Neural crest cell (in vitro differentiated cells): ENCODE measurements at places on chromosomes 1 and 21. TPM values are rescaled to one million over a fixed set of nuclear protein-coding genes. Genes with fewer than 3 reads are reported as not detected.

GRCh38 chr1:19033926-19034680 is 77.6 kb upstream of the IFFO2 start:
- H3K27me3 ChIP-seq, result peaks cover 2% of the 10 kb centered on the region
- no peaks in the 10 kb centered on the region for H3K4me1 ChIP-seq
- H3K36me3 ChIP-seq, result no peaks in the 10 kb centered on the region
- H3K4me3 ChIP-seq, result no peak overlapping the region
- no peak for DNase-seq
- no peak overlapping the region for H3K27ac ChIP-seq

DNA sequence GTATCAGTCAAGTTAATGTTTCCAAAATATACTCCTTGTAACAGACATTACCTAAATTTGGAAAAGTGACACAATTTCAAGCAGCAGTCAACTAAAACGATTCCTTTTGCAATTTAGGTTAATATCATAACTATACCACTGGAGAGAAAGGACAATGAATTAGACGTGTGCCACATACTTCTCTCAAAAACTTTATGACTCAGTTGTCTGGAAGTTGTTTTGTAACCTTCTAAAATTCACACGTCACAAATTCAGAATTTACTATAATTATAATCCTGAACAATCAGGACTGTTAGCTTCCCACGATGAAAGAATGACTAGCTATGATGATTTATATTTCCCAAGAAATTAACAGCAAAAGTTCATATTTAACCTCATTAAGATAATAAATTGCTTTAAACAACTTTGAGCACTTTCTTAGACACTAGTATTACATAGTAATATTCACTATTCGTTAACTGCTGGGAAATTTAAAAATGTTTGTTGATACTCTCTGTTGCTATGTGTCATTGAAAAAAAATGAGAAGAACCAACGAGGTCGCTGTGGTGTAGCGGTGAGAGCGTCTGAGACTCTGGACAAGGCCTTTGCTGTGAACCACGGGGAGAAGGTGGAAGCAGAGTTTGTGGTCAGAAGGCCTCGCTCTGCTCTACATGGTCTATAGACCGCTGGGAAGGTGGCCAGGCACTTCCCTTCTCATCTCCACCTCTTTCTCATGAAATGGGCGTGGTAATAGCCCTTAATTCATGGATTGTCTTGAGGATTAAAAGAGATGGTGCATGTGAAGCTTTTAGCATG is 27.9 kb upstream of the BATF3 start:
- no peak overlapping the region for H3K27ac ChIP-seq
- H3K4me1 ChIP-seq, result no peaks in the 10 kb centered on the region
- DNase-seq, result no peak
- H3K36me3 ChIP-seq, result peaks cover 30% of the 10 kb centered on the region

DNA sequence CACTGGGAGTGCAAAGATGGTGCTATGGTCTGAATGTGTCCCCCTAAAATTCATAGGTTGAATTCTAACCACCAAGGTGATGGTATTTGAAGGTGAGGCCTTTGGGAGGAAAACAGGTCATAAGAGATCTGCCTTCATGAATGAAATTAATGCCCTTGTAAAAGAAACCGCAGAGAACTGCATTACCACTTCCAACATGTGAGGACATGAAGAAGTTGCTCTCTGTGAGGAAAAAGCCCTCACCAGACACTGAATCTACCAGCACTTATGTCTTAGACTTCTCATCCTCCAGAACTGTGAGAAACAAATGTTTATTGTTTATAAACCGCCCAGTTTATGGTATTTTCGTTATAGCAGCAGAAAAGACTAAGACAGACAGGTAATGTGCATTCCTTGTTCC is 224.7 kb upstream of the C1orf87 start:
- no peaks in the 10 kb centered on the region for H3K27me3 ChIP-seq
- H3K27ac ChIP-seq, result no peak overlapping the region
- H3K4me1 ChIP-seq, result no peaks in the 10 kb centered on the region

DNA sequence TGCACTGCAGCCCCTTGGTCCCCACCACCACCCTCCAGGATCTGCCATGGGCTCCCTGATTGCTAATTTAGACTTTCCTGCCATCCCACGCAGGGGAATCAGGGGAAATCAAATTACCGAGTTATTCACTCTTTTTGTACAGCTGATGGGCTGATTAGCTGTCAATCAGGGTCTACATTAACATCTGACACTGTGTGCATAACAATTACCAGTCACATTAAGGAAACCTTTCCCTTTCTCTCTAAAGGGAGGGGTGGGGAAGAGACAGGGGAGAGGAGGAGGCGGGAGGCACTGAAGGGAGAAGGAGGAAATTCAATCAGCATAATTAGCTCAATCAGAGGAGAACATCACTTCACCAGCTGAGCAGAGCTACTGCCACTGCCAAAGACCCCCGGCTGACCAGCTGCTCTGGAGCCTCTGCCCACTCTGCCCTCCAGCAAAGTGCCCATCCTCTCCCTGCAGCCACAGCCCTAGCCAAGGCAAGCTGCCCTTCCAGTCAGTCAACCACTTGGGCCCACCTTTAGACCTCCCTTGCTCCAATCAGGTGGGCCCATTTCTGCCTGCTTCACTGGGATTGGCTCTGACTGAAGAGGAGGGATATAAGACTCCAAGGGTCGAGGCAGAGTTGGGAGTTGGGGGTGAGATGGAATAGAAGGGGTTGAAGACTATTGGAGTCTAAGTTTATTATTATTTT is 199.3 kb upstream of the ZC3H12A start:
- DNase-seq, result no peak
- H3K27ac ChIP-seq, result peak overlapping the region; percentile 48
- peaks cover 35% of the 10 kb centered on the region for H3K27me3 ChIP-seq
- peaks cover 7% of the 10 kb centered on the region for H3K4me1 ChIP-seq
- no peaks in the 10 kb centered on the region for H3K36me3 ChIP-seq

DNA sequence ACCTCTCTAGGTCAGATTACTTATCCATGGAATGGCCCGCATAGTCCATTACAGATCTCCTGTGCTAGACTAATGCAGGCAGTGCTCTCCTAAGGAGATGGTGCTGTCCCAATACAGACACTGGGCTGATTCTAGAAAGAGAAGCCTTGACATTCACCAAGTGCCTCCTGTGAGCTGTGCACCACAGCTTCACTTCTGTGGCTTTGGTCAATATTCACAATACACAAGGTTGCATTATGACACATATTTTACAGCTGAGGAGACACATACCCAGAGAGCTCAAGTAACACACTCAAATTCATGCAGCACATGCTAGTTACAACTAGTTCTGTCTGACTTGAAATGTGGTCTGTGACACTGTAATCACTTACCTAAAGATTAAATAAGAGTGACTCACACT is 59.4 kb upstream of the LRRC8B start:
- H3K4me3 ChIP-seq, result no peak overlapping the region
- H3K27ac ChIP-seq, result no peak overlapping the region
- H3K27me3 ChIP-seq, result peaks cover 11% of the 10 kb centered on the region
- H3K4me1 ChIP-seq, result no peaks in the 10 kb centered on the region
- H3K36me3 ChIP-seq, result no peaks in the 10 kb centered on the region

TP73 gene
- 1.5 and 2.1 TPM in 2 replicates for total RNA-seq

DNA sequence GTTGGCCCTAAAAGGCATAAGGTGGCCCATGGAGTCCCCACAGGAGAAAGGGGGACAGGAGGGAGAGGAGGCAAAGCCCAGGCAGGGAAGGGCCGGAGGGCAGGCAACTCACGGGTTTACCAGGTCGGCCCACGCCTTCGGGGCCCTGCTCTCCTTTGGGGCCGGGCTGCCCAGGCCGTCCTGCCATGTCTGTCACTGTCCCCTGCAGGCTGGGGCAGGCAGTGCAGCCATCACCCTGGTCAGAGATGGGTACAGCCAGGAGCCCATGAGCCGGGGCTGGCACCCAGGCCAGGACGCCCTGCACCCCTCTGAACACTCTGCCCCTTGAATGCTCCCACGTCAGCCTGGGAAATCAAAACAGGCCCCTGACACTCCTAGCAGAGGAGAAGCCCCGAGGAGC is 19.8 kb downstream of the COL16A1 start:
- H3K4me3 ChIP-seq, result no peak overlapping the region
- no peaks in the 10 kb centered on the region for H3K27me3 ChIP-seq
- H3K36me3 ChIP-seq, result no peaks in the 10 kb centered on the region
- DNase-seq, result no peak
- H3K27ac ChIP-seq, result no peak overlapping the region

DNA sequence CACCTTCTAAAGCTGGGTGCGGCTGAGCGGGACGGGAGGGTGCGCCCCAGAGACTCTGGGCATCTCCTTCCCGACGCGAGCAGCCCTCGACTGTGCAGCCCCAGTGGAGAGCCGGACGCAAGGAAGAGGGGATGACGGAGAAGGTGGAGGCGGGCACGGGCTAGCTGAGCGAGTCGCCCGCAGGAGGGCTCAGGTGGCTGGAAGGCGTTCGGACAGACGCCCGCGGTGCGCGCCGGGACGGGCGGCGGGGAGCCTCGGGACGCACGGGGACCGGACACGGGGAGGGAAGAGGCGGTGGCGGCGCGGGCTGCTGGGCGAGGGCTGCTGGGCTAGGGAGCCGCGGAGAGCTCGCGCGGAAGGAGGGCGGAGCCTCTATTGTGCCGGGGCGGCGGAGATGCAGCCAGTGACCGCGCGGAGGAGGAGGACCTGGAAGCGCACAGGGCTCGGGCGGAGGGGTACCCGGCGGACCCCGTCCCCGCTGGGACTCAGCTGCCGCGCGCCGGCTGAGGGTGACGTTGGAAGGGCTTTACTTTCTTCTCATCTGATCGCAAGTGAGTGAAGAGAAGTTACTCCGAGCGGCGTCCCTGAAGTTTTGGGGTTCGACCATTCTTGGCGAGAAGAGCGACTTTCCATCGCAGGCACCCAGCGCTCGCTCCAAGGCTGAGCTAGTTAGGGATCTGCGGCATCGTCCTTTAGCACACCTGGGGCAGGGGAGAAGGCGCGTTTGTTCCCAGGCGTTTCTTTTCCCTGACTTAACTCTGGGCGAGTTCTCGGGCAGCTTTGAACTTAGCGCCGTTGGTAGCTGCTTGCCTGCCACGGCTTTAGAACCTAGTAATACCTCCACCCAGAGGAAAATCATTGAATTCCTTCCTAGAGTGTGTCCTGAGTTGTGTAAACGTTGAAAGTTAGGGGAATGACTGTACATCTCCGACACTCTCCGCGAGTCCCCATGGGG is at the start of gene OLFML2B:
TSS of gene OLFML2B (minus strand) at position 323 of the 955 bp plus-strand sequence. CDS start 439 bp downstream, outside the sequence.
- peaks cover 61% of the 10 kb centered on the region for H3K27me3 ChIP-seq
- peaks cover 16% of the 10 kb centered on the region for H3K4me1 ChIP-seq
- H3K27ac ChIP-seq, result no peak within 1 kb of the TSS
- peak within 1 kb of the TSS; percentile 98 for H3K4me3 ChIP-seq

GJC2 gene
- 0.65 and 0.68 TPM in 2 replicates for total RNA-seq

OR2L13 gene
- total RNA-seq, result not detected in 2 replicates

GRCh38 chr21:39869141-39869818 is 2.0 kb downstream of the PCP4 start:
- no peak overlapping the region for H3K4me3 ChIP-seq
- peaks cover 5% of the 10 kb centered on the region for H3K4me1 ChIP-seq
- DNase-seq, result no peak
- no peaks in the 10 kb centered on the region for H3K36me3 ChIP-seq

GRCh38 chr1:6157528-6158174 is 22.5 kb downstream of the CHD5 start:
- H3K4me1 ChIP-seq, result peaks cover 9% of the 10 kb centered on the region
- no peak for DNase-seq
- no peak overlapping the region for H3K4me3 ChIP-seq
- no peak overlapping the region for H3K27ac ChIP-seq

GRCh38 chr1:93851878-93852277 is 27.1 kb downstream of the DNTTIP2 start:
- peaks cover 11% of the 10 kb centered on the region for H3K4me1 ChIP-seq
- no peak overlapping the region for H3K4me3 ChIP-seq
- H3K27ac ChIP-seq, result no peak overlapping the region
- no peak for DNase-seq
- peaks cover 13% of the 10 kb centered on the region for H3K27me3 ChIP-seq

TNFRSF14 gene
- 0.61 TPM in 2 replicates for total RNA-seq

GRCh38 chr21:32457360-32457840 is 44.9 kb downstream of the EVA1C start:
- no peak overlapping the region for H3K4me3 ChIP-seq
- H3K36me3 ChIP-seq, result no peaks in the 10 kb centered on the region
- no peak for DNase-seq
- no peaks in the 10 kb centered on the region for H3K4me1 ChIP-seq
- peaks cover 3% of the 10 kb centered on the region for H3K27me3 ChIP-seq

USH2A gene
- 0.11 and 0.14 TPM in 2 replicates for total RNA-seq

DNA sequence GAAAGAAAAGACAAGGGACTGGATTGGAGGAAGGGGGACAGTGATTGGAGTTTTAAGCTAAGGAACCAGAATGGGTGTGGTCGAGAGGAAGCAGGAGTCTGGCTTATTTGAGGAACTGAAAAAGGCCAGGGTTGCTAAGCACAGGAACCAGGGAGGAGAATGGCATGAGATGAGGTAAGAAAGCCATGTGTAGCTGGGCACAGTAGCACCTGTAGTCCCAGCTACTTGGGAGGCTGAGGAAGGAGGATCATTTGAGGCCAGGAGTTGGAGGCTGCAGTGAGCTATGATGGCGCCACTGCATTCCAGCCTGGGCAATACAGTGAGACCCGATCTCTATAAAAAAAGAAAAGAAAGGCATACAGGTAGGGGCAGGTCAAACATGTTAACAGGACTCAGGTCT is 8.1 kb upstream of the KHDRBS1 start:
- no peak for DNase-seq
- no peaks in the 10 kb centered on the region for H3K27me3 ChIP-seq
- H3K4me1 ChIP-seq, result peaks cover 4% of the 10 kb centered on the region
- no peaks in the 10 kb centered on the region for H3K36me3 ChIP-seq
- no peak overlapping the region for H3K4me3 ChIP-seq

- H3K4me1 ChIP-seq, result no peaks in the 10 kb centered on the region
- no peak for DNase-seq
- no peak overlapping the region for H3K4me3 ChIP-seq
- H3K27me3 ChIP-seq, result no peaks in the 10 kb centered on the region
Measured at GRCh38 chr1:217363319-217363718, 267.6 kb downstream of the GPATCH2 start.

- peaks cover 27% of the 10 kb centered on the region for H3K4me1 ChIP-seq
- H3K27ac ChIP-seq, result no peak overlapping the region
- H3K27me3 ChIP-seq, result peaks cover 19% of the 10 kb centered on the region
- H3K4me3 ChIP-seq, result peak overlapping the region; percentile 87
- H3K36me3 ChIP-seq, result no peaks in the 10 kb centered on the region
Measured at GRCh38 chr1:150282558-150282958, 204 bp downstream of the CIART start.
